Activated naive CD8-positive, alpha-beta T cell treated with anti-CD3 and anti-CD28 coated beads, Interleukin-2, amount 10 ng/mL, durations not matched to agents 7 days and 5 days (primary cell): ENCODE measurements at places on chromosomes 6 and 20. TPM values are rescaled to one million over a fixed set of nuclear protein-coding genes. Genes with fewer than 3 reads are reported as not detected.
A peak's percentile ranks its signal among the peaks of the same experiment; 100 is the strongest.

Gene CNKSR3
- not detected for total RNA-seq

Gene OARD1
- total RNA-seq = 40.8 TPM

Gene SNAI1
- 0.40 TPM for total RNA-seq

Gene RAB44
- not detected for total RNA-seq

Gene STMND1
- total RNA-seq = not detected

Gene PACRG
- not detected for total RNA-seq

- no peak for DNase-seq
- H3K27me3 ChIP-seq = no peaks in the 10 kb centered on the region
- H3K4me3 ChIP-seq = no peak overlapping the region
Observed at GRCh38 chr6:31877125-31877650, 1.6 kb downstream of the SLC44A4 start.

- H3K4me3 ChIP-seq = peak within 1 kb of the TSS; percentile 82
- peak within 1 kb of the TSS; percentile 86 for H3K27ac ChIP-seq
Observed at GRCh38 chr6:4134841-4135664, at the start of gene ECI2. TSS of gene ECI2 (minus strand) at chr6:4135575. CDS start at chr6:4135560, 15 bp downstream.

DNA sequence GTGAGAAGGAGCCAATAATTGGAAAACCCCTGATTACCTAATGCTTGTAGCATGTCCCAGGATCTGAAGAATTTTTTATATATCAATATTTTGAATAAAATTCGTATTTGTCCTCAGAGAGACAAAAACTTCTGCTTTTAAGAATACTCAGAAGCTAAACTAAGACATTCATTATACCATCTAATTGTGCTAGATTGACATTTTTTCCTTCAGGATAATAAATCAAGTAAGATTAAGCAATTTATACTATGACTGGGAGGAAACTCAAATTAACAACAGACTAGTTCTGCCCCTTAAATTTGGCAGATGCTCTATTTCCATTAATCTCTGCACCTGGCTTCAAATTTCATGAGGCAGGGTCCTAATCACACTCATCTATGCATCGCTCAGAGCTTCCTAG is 291.4 kb downstream of the PLCB1 start:
- H3K4me1 ChIP-seq = no peaks in the 10 kb centered on the region
- H3K36me3 ChIP-seq = no peaks in the 10 kb centered on the region
- no peak for DNase-seq
- H3K27ac ChIP-seq = no peak overlapping the region

- H3K27ac ChIP-seq = no peak overlapping the region
- DNase-seq = no peak
- H3K4me3 ChIP-seq = no peak overlapping the region
Observed at GRCh38 chr20:33645072-33645358, 17.1 kb upstream of the C20orf144 start.

- H3K36me3 ChIP-seq = peaks cover 16% of the 10 kb centered on the region
- peak overlapping the region; percentile 94 for H3K27ac ChIP-seq
- H3K4me1 ChIP-seq = peaks cover 68% of the 10 kb centered on the region
- no peaks in the 10 kb centered on the region for H3K27me3 ChIP-seq
- DNase-seq = no peak
- peak overlapping the region; percentile 81 for H3K4me3 ChIP-seq
Observed at GRCh38 chr6:42038811-42039408, 11.4 kb upstream of the TAF8 start.

DNA sequence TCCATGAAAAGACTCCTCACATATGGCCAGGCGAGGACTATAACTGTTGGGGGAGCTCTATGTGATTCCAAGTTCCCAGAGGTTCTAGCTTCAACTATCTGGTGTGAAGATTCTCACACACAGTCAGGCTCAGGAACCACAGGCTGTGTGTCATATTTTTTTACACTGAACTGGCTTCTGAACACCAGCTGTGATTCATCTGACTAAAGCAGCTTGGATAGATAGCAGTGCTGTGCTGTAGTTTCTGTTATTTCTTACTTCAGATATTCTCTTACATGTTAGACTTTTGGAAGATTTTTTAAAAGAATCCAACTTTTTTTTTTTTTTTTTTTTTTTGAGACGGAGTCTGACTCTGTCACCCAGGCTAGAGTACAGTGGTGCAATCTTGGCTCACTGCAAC is 140.7 kb upstream of the MCHR2 start:
- H3K27me3 ChIP-seq = peaks cover 7% of the 10 kb centered on the region
- DNase-seq = no peak
- no peak overlapping the region for H3K4me3 ChIP-seq
- no peaks in the 10 kb centered on the region for H3K4me1 ChIP-seq
- H3K27ac ChIP-seq = no peak overlapping the region
- no peaks in the 10 kb centered on the region for H3K36me3 ChIP-seq

DNA sequence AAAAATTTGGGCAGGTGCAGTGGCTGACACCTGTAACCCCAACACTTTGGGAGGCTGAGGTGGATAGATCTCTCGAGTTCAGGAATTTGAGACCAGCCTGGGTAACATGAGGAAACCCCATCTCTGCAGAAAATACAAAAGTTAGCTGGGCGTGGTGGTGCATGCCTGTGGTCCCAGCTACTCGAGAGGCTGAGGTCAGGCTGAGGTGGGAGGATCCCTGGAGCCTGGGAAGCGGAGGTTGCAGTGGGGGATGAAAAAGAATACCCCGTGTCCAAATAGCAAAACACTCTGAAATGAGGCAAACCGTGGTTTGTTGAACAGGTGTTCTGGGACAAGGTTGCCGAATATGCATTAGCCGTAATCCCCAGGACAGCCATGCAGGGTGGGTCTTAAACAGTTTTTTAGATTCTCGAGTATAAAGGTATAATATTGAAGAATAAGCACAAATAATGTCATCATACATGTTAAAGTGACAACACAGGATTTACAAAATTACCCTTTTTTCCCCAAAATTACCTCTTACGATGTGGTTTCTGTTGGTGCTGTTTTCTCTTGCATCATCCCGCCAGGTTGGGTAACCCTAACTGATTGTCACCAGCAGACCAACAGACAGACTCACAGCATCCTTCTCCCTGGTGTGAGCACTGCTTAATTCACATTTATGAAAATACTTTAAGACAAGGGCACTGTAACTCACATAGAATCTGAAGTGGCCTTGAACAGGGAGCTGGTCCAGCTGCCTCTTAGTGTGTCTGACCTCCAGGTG is 9.1 kb downstream of the DNAJC5 start:
- H3K4me1 ChIP-seq = peaks cover 34% of the 10 kb centered on the region
- no peak overlapping the region for H3K4me3 ChIP-seq
- peaks cover 10% of the 10 kb centered on the region for H3K36me3 ChIP-seq
- no peak for DNase-seq

DNA sequence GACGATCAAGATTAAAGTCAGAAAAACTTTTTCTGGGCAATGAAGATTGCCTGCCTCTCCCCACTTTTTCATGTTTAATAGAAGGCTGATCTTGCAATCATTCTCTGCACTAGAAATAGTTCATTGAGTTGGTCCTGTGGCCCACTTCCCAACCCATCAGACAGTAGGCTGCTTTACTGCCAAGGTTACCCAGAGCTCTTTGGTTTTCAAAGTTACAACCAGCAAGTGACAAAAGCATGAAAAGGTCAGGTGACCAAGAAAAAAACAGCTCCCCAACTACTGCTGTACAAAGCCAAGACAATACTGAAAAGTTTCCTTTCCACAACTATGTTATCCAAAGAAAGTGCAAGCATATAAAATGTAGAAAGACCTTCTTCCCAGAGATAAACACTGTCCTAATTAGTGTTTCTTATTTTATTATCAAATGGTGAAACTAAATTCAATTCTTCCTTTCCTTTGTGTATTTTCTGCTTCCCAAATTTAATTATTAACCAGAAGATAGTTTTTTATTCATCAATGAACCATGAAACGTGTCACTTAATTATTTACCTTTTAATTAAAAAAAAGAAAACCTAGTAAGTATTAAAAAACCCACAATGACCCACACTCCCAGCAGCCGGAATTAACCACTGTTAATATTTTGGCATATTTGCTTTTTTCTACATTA is 16.6 kb downstream of the DNAAF9 start:
- peaks cover 2% of the 10 kb centered on the region for H3K27me3 ChIP-seq
- no peak overlapping the region for H3K4me3 ChIP-seq
- peaks cover 7% of the 10 kb centered on the region for H3K36me3 ChIP-seq

DNA sequence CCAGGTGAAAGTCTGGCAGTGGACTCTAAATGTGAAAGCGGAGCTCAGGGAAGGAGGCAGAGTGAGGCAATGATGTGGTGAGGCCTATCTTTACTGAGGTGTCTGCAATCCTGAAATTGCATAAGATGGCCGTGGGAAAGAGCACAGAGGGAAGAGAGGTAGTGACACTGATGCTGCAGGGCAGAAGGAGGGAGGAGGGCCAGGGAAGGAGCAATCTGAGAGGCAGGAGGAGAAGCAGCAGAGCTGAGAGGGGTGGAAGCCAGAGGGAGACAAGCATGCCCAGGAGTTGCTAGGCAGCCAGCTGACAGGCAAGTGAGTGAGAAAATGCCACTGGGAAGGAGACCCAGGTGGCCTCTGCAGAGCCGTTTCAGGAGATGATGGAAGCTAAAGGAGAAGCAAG is 97.4 kb upstream of the CNR1 start:
- no peak overlapping the region for H3K27ac ChIP-seq
- no peak overlapping the region for H3K4me3 ChIP-seq
- H3K4me1 ChIP-seq = no peaks in the 10 kb centered on the region
- H3K27me3 ChIP-seq = no peaks in the 10 kb centered on the region
- no peaks in the 10 kb centered on the region for H3K36me3 ChIP-seq

- H3K4me1 ChIP-seq = no peaks in the 10 kb centered on the region
- no peak overlapping the region for H3K27ac ChIP-seq
- DNase-seq = no peak
- H3K36me3 ChIP-seq = no peaks in the 10 kb centered on the region
- H3K4me3 ChIP-seq = no peak overlapping the region
- no peaks in the 10 kb centered on the region for H3K27me3 ChIP-seq
Observed at GRCh38 chr20:61557621-61558020, 305.6 kb downstream of the CDH4 start.

- DNase-seq = no peak
- no peaks in the 10 kb centered on the region for H3K27me3 ChIP-seq
- H3K36me3 ChIP-seq = peaks cover 4% of the 10 kb centered on the region
- no peak overlapping the region for H3K4me3 ChIP-seq
Observed at GRCh38 chr6:73579389-73579788, 58.6 kb upstream of the EEF1A1 start.

DNA sequence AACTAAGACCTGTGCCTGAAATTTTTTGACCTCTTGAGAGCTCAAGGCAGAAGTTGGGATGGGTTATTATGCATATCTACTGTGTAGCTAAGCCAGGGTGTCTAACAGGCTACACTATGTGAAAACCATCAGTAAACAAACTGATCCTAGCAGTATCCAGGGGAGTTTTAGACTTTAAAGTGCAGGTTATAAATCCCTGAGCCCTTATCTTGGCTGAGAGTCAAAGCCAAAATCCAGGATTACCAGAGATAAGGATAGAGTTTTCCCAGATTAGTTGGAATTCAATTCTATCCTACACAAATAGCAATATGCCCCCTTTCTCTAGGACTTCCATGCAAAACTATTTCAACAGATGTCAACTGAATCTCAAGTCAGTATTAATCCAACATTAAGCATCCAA is 1229.7 kb downstream of the GRIK2 start:
- DNase-seq = no peak
- H3K4me3 ChIP-seq = no peak overlapping the region
- H3K27me3 ChIP-seq = no peaks in the 10 kb centered on the region
- no peaks in the 10 kb centered on the region for H3K4me1 ChIP-seq
- H3K36me3 ChIP-seq = no peaks in the 10 kb centered on the region

GRCh38 chr6:4351520-4352321 is 216.3 kb upstream of the ECI2 start:
- H3K36me3 ChIP-seq = no peaks in the 10 kb centered on the region
- H3K27me3 ChIP-seq = no peaks in the 10 kb centered on the region
- H3K27ac ChIP-seq = no peak overlapping the region
- DNase-seq = no peak

DNA sequence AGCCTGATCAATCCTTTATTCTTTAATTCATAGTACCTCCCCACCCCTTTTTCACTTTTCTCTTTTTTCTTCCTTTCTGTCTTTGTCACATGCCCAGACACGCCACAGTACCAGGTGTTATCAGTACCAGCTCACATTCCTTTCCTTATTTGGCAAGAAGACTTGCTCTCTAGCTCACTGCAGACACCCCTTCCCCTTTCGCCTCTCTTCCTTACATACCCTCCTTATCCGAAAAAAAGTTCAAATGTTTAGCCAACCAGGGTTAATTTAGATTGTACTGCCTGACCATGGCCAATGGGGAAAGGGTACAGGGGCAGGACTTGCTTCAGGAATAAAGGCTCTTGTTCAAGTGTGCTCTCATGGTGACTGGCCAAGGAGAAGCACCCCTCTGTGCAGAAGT is 9.3 kb upstream of the SIRPB2 start:
- H3K4me3 ChIP-seq = no peak overlapping the region
- DNase-seq = no peak
- no peaks in the 10 kb centered on the region for H3K36me3 ChIP-seq
- no peak overlapping the region for H3K27ac ChIP-seq
- H3K4me1 ChIP-seq = peaks cover 10% of the 10 kb centered on the region

DNA sequence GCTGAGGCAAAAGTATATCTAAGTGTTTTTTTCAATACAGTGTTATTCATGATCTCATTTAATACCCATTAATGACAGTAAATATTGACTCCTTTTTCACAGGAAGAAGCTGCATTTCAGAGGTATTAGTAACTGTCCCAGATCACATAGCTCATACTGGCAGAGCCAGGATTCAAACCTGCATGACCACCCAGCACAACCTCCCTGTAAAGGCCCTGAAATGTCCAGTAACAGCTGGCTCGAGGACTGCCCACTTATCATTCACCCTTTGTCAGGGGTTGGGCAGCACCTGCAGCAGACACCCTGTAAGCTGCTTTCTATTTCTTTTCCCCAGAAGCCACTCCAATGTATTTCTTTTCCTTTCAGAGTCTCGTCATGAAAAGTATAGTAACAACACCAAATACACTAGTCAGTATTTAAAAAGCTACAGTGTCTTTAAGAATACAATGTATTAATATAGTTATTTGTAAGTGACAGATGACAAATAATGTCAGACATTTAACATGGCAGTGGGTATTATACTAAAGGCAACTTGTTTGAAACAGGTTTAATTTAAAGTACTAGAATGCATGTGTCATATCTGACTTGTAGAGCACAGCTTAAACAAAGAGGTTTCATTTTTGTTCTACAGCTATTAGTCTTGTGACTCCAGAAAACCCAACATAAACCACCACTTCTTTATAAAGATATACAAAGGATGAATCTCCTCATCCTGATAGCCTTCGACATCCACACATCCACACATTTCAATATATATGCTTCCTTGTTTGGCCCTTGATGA is 841.6 kb upstream of the GJE1 start:
- H3K4me3 ChIP-seq = no peak overlapping the region
- DNase-seq = no peak
- no peaks in the 10 kb centered on the region for H3K27me3 ChIP-seq
- H3K36me3 ChIP-seq = peaks cover 3% of the 10 kb centered on the region
- no peak overlapping the region for H3K27ac ChIP-seq
